M059J (cell line): ENCODE measurements at places on chromosomes 2 and 18. TPM values are rescaled to one million over a fixed set of nuclear protein-coding genes. Genes with fewer than 3 reads are reported as not detected.

DNA sequence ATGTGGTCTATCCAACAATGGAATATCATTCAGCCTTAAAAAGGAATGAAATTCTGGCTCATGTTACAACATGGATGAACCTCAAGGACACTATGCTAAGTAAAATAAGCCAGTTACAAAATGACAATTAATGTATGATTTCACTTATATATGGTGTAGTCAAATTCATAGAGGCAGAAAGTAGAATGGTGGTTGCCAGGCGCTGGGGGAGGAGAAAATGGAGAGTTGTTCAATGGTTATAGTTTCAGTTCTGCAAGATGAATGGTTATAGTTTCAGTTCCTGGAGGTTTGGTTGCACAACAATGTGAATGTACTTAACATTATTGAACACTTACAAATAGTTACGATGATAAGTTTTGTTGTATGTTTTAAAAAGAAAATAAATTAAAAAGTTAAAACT is 79.2 kb upstream of the IL1R2 start:
- no peak for DNase-seq

DNA sequence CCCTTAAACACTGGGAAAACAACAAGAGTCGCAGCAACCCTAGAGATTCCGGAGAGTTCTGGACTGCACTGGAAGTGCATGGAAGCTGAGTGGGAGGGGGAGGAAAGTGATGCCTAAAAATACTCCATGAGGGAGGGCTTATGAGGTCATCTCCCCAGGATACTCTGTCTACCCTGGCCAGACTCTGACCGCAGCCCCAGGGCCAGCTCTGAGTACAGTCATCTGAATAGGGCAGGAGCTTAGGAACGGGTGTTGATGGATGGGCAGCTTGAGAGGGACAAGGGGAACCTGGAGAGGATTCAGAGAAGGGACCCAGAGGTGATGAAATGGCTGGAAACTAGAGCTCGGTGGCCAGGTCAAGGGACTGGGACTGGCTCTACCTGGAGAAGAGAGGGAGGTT is 79.3 kb upstream of the IGFBP5 start:
- peak; percentile 98 for DNase-seq

GRCh38 chr2:8502316-8502715 is 179.5 kb upstream of the ID2 start:
- no peak for DNase-seq

- peak; percentile 69 for DNase-seq
Measured at GRCh38 chr2:188524519-188525113, 232.9 kb downstream of the GULP1 start.

Gene PRADC1
- 32.3 and 35.3 TPM in 2 replicates for total RNA-seq

GRCh38 chr18:11861583-11862288 is 10.5 kb downstream of the CHMP1B start:
- DNase-seq = no peak

DNA sequence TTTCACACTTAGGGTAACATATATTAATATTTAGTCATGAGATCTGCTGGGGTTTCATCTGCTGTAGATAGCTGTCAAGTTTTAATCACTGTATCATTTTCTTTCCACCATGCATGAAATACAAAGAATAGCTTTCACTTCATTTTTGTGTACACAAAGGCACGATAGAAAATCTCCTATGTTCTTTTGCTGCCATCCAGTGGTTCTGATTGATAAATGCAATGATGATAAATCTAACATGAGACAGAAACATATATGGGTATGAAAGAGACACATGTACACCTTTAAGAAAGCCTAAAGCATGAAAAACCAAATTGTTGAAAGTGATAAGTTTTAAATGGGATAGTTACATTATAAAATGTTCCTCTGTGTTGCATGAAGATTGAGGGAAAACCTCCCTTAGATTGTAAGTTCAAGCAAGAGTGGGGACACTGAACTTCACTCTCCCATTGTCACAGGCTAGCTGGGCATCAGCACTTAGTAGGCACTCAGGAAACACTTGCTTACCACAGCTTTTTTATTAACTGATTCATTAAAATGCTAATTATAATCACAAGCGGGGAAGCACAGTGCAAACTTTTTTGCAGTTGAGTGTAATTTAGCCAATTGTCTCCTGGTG is 31.2 kb downstream of the C1D start:
- DNase-seq = peak; percentile 68

Gene SULT1C2
- total RNA-seq = 0.22 TPM in 1 of 2 replicates, not detected in the other

DNA sequence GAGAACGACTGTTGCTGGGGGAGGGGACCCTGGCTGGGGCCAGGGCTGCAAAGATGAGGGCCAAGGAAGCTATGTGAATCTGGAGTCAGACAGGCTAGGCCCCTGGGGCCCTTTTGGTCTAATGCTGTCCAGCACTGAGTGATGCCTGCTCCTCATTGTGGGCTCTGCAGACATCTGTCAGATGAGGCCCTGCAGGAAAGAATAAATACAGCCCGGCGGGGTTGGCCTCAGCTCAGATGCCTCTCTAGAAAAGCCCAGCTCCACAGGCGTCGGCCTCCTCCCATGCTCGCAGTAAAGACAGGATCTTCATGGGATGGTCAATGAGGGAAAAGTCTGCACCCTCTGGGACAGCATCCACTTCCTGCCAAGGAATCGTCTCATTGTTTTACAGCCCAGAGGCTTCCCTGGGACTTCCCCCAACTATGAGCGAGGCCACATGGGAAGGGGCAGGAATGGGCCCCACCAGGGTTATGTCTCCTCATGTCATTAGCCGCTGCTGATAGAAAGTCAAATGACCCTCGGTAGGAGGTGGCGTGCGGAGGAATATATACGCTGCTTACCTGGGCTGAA is 125.8 kb upstream of the GLI2 start:
- DNase-seq = no peak

Gene ALK
- total RNA-seq = 0.37 TPM in 1 of 2 replicates, not detected in the other

DNA sequence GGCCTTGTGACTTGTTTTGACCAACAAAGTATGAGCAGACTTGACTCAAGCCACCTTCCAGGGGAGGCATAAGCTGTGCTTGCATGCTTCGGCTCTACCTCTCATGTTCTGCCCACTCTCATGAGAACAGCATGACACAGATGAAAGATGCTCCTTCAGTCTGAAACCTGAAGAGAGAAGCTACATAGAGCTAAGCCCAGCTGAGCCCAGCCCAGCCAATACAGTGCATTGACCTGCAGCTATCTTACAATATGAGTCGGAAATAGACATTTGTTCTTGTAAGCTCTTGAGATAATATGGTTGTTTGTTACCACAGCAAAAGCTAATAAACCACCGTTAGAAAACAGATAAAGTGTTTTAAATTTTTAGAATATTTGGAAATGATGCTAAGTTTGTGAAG is 426.7 kb upstream of the PKDCC start:
- DNase-seq = no peak

Gene SLC9A4
- total RNA-seq = not detected in 2 replicates

Gene CRYBA2
- total RNA-seq = 0.17 TPM in 1 of 2 replicates, not detected in the other

DNA sequence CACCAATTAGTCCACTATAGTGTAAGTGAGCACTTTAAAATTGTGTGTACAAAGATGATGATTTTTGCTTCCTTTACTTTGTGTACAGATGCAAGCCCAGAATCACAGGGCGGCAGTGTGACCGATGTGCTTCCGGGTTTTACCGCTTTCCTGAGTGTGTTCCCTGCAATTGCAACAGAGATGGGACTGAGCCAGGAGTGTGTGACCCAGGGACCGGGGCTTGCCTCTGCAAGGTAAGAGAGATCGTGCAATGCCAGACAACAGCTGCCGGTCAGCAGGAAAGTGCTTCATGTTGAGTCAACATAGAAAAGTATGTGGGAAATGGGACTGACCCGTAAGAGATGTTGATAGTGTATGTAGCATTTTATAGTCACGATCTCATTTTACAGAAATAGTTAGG is 156.8 kb upstream of the TTC39C start:
- DNase-seq = peak; percentile 88

Gene NYAP2
- 1.5 and 2.3 TPM in 2 replicates for total RNA-seq

Gene NEU4
- total RNA-seq = not detected in 2 replicates

Gene MPHOSPH10
- 14.1 and 20.7 TPM in 2 replicates for total RNA-seq

Gene CLEC4F
- total RNA-seq = not detected in 2 replicates

GRCh38 chr2:53964257-53964952 is 6.4 kb downstream of the PSME4 start:
- no peak for DNase-seq

DNA sequence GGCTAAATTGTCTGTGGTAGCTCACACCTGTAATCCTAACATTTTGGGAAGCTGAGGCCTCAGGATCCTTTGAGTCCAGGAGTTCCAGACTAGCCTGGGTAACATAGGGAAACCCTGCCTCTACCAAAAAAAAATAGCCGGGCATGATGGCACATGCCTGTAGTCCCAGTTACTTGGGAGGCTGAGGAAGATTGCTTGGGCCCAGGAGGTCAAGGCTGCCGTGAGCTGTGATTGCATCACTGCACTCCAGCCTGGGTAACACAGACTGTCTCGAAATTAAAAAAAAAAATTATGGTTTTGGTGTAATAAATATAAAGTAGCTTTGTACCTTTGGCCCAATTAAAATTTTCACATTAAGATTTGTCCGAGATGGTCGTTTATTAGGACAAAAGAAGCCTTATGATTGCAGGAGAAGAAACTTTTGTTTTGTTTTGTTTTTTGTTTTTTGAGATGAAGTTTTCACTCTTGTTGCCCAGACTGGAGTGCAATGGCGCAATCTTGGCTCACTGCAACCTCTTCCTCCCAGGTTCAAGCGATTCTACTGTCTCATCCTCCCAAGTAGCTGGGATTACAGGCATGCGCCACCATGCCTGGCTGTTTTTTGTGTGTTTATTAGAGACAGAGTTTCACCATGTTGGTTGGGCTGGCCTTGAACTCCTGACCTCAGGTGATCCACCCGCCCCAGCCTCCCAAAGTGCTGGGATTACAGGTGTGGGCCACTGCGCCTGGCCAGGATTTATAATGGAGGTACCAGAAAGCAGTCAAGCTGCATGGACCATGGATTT is 4.1 kb downstream of the MTA3 start:
- no peak for DNase-seq

DNA sequence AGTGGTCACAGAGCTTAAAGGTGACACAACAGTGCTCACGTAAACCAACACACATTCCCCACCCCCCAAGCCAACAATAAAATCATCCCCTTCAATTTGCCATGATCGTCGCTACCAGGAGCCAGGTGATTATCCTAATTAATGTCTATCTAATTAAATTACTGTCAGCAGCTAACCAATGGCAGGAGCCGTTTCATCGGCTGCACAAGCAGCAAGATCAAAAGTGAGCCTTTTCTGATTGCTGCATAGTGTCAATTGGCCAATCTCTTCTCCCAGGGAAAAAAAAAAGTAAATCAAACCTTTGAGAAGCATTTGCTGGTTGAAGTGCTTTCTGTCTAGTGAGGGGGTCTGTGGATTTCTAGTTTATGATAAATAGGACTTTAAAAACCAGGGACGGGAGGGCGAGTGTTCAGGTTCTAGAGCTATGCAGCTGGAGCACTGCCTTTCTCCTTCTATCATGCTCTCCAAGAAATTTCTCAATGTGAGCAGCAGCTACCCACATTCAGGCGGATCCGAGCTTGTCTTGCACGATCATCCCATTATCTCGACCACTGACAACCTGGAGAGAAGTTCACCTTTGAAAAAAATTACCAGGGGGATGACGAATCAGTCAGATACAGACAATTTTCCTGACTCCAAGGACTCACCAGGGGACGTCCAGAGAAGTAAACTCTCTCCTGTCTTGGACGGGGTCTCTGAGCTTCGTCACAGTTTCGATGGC is at the start of gene TBR1:
TBR1 (plus strand) TSS at position 311 of the 721 bp plus-strand sequence; CDS start at position 425, 114 bp downstream.
- DNase-seq = no peak

Gene INHBB
- total RNA-seq = 0.94 and 0.96 TPM in 2 replicates

Gene GLB1L
- total RNA-seq = 6.2 and 8.0 TPM in 2 replicates

Gene ELOA2
- not detected in 2 replicates for total RNA-seq

- no peak for DNase-seq
Measured at GRCh38 chr2:95179451-95179850, 13.8 kb downstream of the ZNF2 start.

- DNase-seq = peak; percentile 44
Measured at GRCh38 chr2:74205596-74205995, 7.2 kb downstream of the MTHFD2 start.

GRCh38 chr2:38180754-38181153 is 104.8 kb upstream of the CYP1B1 start:
- no peak for DNase-seq

Gene SLC11A1
- 0.02 and 0.07 TPM in 2 replicates for total RNA-seq

GRCh38 chr2:69116438-69116837 is 103.5 kb downstream of the ANTXR1 start:
- DNase-seq = no peak

DNA sequence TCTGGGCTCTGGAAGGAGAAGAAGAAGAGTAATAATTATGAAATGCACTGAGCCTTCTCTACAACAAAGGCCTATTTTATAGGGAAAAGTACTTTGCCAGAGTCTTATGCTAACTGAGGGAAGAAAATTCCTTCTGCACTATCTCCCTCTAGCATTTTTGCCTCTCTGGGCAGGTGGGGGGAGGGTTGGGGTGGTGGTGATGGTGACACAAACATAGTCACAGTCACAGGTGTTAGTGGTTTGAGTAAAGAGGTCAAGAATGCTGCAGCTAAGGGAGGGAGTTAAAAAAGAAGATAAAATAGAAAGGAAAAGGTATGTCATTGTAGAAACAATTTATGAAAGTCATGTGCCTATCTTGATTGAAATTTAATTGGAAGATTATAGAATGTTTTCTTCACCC is 140.8 kb upstream of the COL3A1 start:
- peak; percentile 18 for DNase-seq

DNA sequence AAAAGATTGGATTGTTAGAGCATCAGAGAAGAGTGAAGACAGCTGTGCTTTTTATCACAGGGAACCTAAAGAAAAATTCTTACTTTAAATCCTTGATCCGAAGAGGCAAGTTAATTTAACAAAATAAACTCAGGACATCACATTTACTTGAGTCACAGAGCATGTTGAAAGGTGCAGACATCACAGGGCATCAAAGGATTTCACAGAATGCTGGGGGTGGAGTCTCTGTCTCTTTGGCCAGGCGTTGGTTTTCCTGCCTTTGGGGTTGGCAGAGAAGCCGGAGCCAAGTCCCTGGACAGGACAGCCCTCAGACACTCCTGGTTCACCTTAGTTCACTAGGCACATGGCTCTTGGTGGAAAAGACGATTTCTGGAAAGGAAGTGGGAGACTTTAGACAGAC is 56.3 kb downstream of the SH3RF3 start:
- peak; percentile 88 for DNase-seq

Gene TCF23
- not detected in 2 replicates for total RNA-seq

Gene RNPEPL1
- 4.5 and 18.1 TPM in 2 replicates for total RNA-seq

Gene TTC32
- total RNA-seq = 2.4 and 7.4 TPM in 2 replicates

Gene OST4
- 247 and 491 TPM in 2 replicates for total RNA-seq

Gene WDR75
- 32.0 and 36.9 TPM in 2 replicates for total RNA-seq

DNA sequence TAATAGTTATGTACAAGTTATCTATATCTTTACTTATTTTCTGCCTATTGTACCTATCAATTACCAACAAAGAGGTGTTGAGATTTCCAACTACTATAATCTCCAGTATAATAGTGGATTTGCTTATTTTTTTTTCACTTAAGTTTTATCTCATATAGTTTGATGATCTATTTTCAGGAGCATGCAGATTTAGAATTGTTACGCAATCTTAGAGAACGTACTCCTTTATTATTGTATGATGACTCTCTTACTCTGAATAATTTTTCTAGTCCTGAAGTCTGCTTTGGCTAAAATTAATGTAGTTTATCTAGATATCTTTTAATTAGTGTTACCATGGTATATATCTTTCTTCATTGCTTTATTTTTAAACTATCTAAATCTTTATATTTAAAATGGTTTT is 205.2 kb downstream of the SCG2 start:
- no peak for DNase-seq

Gene HNMT
- total RNA-seq = 9.7 and 9.8 TPM in 2 replicates

GRCh38 chr2:84474176-84474575 is 15.1 kb upstream of the SUCLG1 start:
- DNase-seq = no peak

Gene TTR
- not detected in 2 replicates for total RNA-seq

GRCh38 chr2:25290811-25291495 is 50.8 kb downstream of the DNMT3A start:
- DNase-seq = no peak

GRCh38 chr18:70448588-70448987 is 159.7 kb downstream of the SOCS6 start:
- no peak for DNase-seq
